ENCODE measurements at places on chromosomes 1 and 21.
A peak's percentile ranks its signal among the peaks of the same experiment; 100 is the strongest.

DNA sequence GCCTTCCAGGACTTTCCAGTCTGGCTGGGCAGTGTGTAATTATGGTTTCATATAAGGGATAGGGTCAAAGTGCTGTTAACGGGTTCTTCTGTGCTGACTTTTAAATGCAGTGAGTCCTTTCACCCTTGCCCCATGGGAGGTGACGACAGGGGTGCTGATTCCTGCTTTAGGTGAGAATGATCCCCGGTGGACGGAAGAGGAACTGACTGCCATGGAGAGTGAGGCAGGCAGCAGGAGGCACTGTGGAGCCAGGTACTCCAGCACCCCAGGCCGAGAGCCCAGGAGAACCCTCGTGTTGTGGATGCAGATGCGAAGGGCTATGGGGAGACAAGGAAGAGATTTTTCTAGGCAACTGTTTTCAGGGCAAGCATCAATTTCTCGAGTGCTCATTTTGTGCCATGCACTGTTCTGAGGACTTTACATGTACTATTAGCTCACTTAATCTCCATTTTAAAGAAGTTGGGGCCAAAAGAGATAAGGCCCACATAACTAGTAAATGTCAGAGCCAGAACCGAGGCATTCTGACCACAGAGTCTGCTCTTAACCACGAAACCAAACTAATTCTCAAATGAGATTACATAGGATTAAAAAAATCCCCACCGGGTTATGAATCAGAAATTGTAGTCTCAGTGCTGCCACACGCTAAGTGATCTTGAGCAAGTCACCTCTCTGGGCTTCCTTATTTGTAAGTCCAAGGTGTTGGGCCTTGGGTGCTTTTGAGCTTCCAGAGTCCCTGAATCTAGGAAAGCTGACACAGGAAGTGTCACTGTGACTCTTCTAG lies 28.2 kb downstream of the STPG1 start:
- DNase-seq = no peak

DNA sequence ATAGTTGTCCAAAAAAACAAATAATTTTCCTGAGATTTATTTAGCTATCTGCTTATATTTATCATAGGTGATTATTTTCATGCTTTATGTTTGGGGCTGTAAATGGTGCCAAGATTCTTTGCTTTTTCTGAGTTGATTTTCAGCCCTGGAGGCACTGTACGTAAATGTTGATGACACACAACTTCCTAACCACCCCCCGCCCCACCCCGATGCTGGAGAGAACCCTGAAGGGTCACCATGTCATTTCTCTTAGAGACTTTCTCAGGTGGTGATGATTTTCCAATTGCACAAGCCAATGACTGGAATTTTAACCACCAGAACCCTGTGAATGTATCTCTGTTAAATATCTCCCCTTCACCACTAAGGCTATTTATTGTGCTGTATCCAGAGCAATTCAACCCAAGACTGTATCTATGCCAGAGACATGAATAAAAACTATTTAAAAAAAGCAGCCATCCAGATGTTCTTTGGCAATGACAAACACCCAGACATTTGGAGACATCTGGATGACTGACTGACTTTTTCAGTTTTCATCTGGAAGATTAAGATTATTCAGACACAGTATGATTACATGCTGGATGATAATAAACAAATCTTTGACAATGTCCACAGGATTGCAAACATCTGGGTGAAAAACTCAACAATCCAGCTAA lies 346.0 kb downstream of the LMX1A start:
- no peak for DNase-seq

GRCh38 chr1:197320991-197321531 lies 53.0 kb downstream of the CRB1 start:
- DNase-seq = peak; percentile 45

DNA sequence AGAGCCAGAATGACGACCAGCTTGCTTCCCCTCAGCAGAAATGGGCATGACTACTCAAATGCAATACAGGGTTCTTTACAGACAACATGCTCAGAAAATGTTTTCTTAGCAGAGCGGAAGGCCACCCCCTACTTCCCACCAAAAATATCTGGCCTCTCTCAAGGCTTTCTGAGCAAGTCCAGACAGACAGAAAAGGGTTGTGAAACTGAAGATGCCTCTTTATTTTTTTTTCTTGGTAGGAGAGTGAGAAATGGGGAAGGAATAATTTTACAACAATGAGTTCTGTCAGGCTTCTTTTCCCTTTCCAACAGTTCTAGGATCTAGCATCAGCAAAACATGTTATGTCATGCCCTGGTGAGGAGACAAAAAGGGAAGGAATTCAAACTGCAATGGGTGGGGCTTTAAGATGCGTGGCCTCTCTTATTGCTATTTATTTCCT lies 172.0 kb upstream of the CAMK1G start:
- peak; percentile 91 for DNase-seq
